ENCODE measurements at places on chromosomes 2 and 18. TPM values are rescaled to one million over a fixed set of nuclear protein-coding genes. Genes with fewer than 3 reads are reported as not detected.

The FSHR gene
- not detected for total RNA-seq

DNA sequence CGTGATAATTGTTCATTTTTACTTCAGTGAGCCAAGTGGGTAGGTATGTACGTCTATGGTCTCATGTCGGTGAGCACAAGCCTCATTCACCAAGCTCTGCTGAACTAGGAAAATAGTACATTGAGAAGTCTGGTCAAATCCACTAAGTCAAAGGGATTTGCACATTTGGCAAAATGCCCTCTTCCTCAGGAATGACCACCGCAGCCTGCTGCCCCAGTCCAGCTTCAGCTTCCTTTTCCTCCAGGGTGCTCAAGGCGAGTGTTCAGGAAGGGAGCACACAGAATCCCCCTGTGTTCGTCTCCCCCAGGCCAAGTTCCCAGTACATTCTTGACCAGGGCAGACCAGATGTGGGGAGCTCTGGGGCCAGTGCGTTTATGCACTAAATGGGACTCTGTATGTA, 23.0 kb downstream of the TCF7L1 start:
- H3K27ac ChIP-seq: peak overlapping the region; percentile 18
- peaks cover 49% of the 10 kb centered on the region for H3K4me1 ChIP-seq
- no peaks in the 10 kb centered on the region for H3K27me3 ChIP-seq
- H3K4me3 ChIP-seq: peak overlapping the region; percentile 15

- H3K4me3 ChIP-seq: no peak overlapping the region
- H3K27ac ChIP-seq: no peak overlapping the region
These were observed 39.9 kb downstream of the PRKCE start for GRCh38 chr2:45691171-45691999.

- H3K27me3 ChIP-seq: no peaks in the 10 kb centered on the region
- peaks cover 7% of the 10 kb centered on the region for H3K36me3 ChIP-seq
- H3K4me3 ChIP-seq: no peak overlapping the region
- no peak overlapping the region for H3K27ac ChIP-seq
These were observed 150.5 kb upstream of the SMAD7 start for GRCh38 chr18:49101236-49101635.

- peaks cover 6% of the 10 kb centered on the region for H3K36me3 ChIP-seq
- H3K27ac ChIP-seq: no peak overlapping the region
- H3K4me3 ChIP-seq: no peak overlapping the region
- peaks cover 7% of the 10 kb centered on the region for H3K4me1 ChIP-seq
- peaks cover 2% of the 10 kb centered on the region for H3K27me3 ChIP-seq
These were observed 412.8 kb downstream of the CMPK2 start for GRCh38 chr2:6452702-6453481.

Measured in type B pancreatic cell (in vitro differentiated cells).